H9 (cell line): ENCODE measurements at places on chromosomes 12 and 14. TPM values are rescaled to one million over a fixed set of nuclear protein-coding genes. Genes with fewer than 3 reads are reported as not detected.

G2E3 gene
- 49.2 and 53.8 TPM in 2 replicates for total RNA-seq

- DNase-seq = no peak
Measured at GRCh38 chr12:508795-509194, 49.1 kb downstream of the B4GALNT3 start.

DBX2 gene
- total RNA-seq = not detected in 2 replicates

STAC3 gene
- total RNA-seq = 2.0 and 2.8 TPM in 2 replicates

GRCh38 chr12:104958805-104959334 lies 780 bp upstream of the SLC41A2 start:
- DNase-seq = peak; percentile 53

DNA sequence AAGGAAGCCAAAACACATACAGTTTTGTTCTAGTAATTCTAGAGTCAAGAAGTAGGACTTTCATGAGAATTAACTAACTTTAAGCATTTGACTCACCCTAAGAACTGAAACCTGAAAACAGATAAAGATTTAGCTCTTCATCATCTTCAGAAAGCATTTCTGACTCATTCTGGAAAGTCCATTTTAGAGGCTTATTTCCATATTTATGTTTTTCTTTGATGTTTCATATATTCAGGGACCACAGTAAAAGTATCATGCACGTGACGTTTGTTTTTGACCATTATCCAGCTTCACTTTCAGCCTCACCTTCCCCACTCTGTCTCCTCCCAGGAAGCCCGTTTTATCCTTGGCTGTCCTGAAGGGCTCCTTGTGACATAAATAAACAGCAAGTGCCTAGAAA lies 79.2 kb downstream of the MDGA2 start:
- DNase-seq = no peak

DNA sequence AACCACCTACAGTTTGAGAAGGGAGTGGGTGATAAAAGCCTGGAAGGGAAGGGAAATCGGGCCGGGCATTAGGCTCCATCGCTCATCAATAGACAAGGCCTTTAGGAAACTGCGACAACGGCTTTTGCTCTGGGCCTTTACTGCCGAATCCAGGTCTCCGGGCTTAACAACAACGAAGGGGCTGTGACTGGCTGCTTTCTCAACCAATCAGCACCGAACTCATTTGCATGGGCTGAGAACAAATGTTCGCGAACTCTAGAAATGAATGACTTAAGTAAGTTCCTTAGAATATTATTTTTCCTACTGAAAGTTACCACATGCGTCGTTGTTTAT lies 261 bp upstream of the RNU7-1 start:
- peak; percentile 93 for DNase-seq
